ENCODE measurements at places on chromosomes 13 and 19.

DNA sequence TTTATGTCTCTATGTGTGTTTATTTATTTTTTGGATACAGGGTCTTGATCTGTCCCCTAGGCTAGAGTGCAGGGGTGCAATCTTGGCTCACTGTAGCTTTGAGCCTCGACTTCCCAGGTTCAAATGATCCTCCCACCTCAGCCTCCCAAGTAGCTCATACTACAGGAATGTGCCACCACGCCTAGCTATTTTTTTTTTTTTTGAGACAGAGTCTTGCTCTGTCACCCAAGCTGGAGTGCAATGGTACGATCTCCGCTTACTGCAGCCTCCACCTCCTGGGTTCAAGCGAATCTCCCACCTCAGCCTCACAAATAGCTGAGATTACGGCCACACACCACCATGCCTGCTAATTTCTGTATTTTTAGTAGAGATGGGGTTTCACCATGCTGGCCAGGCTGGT is 5.0 kb upstream of the ANGPTL4 start:
- no peak for DNase-seq

DNA sequence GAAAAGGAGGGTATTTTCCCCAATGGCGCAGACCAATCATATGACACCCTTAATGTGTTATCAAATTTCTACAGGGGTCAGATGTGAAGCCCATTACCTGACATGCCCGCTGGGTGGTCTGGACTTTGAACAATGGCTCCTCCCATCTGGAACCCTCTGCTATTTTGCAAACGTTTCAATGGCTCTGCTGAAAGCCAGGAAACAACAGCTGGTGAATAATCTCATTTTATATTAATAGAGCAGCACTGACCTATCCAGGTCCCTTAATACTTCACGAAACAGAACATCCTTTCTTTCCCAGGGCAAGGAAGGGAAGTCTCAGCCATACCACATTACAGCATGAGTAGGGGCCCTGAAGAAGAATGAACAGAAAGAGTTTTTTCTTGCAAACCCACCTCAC is 20.3 kb upstream of the KPNA3 start:
- no peak for DNase-seq

DNA sequence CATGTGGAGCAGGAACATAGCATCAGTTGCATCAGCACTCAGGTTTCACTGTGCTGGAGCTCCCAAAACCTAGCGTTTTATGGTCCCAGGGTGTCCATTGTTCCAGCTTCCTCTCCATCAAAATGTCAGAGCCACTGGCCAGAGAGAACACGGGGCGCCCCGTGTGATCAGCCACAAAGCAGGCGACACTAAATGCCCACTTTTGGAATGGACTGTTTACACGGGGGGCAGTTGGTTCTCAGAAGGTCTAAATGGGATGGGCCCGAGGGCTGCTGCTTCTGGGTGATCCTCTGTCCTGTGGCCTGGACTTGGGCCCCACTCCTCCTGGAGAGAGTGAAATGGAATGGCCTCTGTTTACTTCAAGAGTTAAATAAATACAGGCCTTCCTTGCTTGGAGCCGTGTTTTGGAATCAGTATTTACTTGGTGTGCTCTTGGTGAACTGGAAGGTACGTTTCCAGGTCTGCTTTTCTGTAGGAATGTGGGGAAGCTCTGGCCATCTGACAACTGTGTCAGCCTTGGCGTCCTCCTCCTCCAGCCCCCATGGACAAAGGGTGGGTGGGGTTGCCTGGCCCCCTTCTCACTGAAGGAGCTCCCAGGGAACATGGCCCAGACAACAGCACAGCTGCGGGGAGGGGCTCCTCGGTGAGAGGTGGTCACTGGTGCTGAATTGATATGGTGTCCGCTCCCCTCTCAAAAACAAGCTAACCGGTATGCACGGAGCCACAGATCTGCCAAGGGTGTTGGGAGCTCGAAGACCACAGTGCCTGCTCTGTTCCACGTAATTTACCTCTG is 16.1 kb upstream of the MCF2L start:
- no peak for DNase-seq

GRCh38 chr13:57552437-57552836 is 79.1 kb upstream of the PCDH17 start:
- no peak for DNase-seq

DNA sequence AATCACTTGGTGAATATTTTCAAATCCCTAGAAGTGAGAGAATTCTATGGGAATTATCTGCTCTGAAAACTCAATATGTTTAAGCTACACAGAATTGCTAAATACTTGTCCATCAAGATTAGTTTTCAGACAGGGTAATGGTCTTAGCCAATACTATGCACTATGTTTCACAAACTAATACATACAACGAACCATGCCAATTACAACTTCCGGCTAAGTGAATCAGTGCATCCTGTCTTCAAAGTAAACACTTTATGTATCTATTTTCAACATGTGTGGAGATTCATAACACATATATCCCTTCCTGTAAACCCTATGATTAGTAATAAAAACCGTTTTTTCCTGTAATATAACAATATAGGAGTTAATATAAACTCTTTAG is 181.5 kb downstream of the POSTN start:
- no peak for DNase-seq

- DNase-seq: no peak
Measured at GRCh38 chr13:113074876-113075275, 30.7 kb upstream of the F7 start.

GRCh38 chr13:112462408-112462807 is 86.3 kb downstream of the SPACA7 start:
- DNase-seq: no peak

DNA sequence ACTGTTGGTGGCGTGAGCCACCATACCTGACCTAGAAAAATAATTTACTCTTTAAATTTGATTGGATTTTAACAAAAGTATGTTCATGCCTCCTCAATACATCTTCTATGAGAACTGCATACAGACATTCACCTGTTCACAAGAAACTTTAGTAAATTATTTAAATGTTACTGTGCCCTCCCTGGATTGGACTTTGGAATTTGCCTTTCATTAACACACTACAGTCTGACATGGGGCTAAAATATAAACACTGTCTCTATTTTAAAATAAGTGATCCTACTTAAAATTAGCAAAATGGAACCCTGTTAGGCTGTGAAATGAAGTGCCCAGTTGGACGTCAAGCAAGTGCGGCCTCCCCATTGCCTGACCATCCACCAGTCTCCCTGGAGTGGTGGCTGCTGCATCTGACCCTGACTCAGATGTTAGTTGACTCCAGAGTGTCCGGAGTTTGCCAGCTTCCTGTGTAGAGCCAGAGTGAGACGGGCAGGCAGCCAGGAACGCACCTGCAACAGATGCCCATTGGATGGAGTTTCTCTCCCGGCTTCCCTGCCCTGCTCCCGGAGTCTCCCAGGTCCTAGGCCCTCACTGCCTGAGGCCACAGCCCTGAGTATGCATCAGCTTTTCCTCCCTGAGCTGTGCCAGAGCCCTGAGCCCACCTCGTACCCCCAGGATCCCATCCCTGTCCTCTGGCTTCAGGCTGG is 45.9 kb upstream of the ATP11A start:
- no peak for DNase-seq

DNA sequence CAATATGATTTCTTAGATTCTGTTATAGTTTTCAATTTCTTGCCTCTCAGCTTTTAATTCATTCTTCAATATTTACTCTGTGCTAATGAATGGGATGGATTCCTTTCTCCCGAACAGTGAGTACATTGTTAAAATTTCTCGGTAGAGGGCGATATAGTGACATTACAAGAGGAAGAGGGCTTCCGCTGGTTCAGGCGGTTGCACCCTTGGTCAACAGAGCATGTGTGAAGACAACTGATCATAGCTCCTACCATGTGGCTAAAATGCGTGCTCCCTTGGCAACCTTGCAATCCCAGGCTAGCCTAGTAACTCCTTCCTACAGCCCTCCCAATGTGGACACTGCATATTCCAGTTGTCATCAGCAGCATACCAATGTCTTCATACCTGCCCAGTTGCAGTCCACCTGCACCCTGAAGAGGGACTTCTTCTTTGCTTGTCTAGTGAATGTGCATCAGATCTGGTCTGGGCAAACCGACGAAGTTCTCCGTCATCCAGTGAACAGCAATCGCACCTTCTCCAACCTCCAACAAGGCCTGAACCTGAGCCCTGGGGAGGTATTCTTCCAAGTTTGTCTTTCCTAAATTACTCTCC is 653.0 kb upstream of the GPC6 start:
- DNase-seq: no peak

- DNase-seq: no peak
Measured at GRCh38 chr13:107271227-107271626, 703.3 kb upstream of the ARGLU1 start.

DNA sequence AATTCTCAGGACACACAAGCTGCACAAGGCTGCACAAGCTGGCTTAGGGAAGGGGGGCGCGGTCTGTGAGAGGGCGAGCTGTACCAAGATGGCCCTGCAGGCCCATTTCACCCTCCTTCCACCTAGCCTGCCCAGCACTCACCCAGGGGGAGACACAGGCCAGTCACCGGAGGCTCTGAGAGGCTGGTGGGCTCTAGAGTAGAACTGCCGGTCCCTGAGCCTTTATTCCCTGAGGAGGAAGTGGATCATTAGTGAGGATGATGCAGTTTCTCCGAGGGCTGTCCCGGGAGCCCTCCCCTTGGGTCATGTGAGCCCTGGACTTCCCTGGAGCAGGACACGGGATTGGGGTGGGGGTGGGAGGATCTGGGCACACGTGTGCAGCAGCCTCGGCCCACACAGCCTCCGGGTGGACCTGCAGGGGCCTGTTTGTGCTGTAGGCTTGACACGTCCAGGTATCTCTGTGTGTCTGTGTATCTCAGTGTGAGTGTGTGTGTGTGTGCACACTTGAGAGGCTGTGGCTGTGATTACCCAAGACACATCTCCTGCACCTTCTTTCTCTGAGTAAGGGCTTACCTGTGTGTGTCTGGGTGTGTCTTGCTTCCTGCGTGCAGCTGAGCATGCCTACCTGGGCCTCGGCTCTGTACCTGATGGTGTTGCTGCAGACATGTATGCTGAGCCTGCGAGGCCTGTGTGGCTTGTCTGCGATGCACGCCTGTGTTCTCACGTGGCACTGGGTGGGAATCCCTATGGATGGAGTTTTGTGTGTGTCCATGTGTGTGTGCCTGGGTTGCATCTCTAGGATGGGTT is at the start of gene ACP5:
Gene ACP5 (minus strand): TSS at position 195 of the 807 bp plus-strand sequence. CDS start 328 bp downstream, outside the sequence.
- peak; percentile 78 for DNase-seq

GRCh38 chr13:23513455-23513854 is 56.8 kb upstream of the TNFRSF19 start:
- no peak for DNase-seq

DNA sequence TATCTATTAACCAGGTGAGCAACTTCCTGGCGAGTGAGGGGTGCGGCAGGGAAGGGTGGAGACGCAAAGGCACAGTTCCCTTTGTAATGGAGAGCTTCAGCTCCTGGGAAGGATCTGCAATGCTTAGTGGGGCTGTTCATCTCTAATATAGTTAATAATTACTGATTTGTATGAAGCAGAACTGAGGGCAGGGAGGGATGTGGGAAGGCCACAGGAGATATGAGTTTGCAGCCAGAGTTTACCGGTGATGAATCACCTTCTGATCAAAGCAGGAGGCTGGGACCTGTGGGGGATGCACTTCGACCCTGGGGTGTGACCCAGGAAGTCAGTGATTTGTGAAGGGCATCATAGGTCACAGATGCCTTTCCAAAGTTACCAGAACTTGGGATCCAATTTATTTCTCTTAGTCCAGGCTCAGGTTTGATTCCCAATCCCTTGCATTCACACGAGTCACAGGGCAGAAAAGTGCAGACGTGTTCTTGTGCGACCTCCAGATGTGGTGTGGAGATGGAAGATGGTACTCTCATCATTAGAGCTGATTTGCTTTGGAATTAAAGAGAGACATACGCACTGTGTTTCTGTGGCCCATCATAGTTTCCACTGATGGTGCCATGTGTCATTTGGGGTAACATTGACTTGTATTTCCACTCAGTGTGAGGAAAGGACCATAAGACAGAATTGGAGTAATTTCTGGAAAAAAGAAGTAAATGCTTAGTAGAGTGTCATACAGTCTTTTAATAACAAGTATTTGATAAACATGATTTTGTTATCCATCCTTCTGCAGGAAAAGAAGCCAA is 55.0 kb downstream of the LRCH1 start:
- no peak for DNase-seq

DNA sequence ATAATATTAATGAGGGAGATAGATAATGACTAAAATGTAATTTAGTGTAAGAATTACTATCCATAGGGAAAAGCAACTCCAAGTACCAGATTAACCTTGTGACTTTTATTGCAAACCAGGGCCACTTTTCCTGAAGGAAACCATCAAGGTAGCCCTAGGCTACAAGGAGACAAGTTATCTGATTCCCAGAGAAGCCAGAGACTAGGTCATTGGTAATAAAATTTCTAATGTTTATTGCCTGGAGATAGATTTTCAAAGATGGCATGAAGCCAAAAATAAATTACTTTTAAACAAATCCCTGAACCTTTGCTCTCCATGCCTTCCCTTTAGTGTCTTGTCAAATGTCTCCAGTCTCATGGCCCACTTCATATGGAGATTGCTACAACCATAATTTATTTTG is 610.1 kb upstream of the SLC10A2 start:
- DNase-seq: no peak

GRCh38 chr19:17393914-17394313 is at the start of gene CCDC194:
CCDC194 (minus strand) TSS chr19:17394196; CDS start chr19:17394158, 38 bp downstream.
- DNase-seq: no peak

DNA sequence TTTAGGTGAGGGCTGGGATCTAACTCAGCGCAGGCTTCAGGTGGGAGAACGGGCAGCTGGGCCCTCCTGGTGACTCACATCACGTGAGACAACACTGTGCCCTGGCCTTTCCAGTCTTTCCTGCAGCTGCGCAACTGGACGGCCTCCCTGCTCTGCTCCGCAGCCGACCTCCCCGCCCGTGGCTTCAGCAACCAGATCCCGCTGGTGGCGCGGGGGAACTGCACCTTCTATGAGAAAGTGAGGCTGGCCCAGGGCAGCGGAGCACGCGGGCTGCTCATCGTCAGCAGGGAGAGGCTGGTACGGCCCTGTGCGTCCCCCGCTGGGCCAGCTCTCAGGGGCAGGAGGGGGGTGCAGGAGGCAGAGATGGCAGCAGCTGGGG is 8.8 kb downstream of the SPPL2B start:
- no peak for DNase-seq

DNA sequence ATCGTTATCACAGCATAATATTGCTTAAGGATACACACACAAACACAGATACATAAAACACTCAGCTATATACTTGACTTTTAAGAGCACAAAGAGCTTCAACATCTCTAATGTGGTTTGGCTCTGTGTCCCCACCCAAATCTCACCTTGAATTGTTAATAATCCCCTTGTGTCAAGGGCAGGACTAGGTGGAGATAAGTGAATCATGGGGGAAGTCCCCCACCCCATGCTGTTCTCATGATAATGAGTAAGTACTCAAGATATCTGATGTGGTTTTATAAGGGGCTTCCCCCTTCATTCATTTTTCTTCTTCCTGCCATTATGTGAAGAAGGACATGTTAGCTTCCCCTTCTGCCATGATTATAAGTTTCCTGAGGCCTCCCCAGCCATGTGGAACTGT is 481.4 kb downstream of the PCDH9 start:
- DNase-seq: no peak

GRCh38 chr19:44308011-44308410 is 3.2 kb upstream of the ZNF235 start:
- no peak for DNase-seq

DNA sequence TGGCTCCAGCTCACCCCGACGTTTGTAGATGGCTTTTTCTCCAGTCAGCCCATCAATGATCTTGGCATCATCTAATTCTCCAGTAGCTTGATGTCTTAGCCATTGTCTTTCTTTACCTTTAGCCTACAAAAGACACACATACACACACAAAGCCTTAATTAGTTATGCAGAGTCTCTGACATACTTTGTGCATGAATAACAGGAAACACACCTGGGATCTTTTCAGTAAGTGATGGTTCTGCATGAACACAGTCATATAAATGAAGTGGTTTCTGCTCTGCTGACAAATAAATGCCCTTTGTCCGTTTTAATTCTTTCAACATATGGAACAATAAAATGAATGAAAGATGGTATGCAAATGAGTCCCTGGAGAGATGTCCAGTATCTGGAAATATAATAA is 133.3 kb downstream of the RGCC start:
- no peak for DNase-seq

All from inflammatory macrophage treated with lipopolysaccharide for 4 hours (primary cell).